Ascending aorta (tissue), 2 donors: ENCODE measurements at places on chromosomes 7 and 10.

GRCh38 chr7:155729847-155730246 is 82.4 kb downstream of the SHH start:
- no peaks in the 10 kb centered on the region for H3K36me3 ChIP-seq
- H3K27me3 ChIP-seq, result no peaks in the 10 kb centered on the region
- H3K4me3 ChIP-seq, result no peak overlapping the region
- H3K4me1 ChIP-seq, result no peaks in the 10 kb centered on the region

- H3K4me3 ChIP-seq, result no peak overlapping the region
- H3K27me3 ChIP-seq, result no peaks in the 10 kb centered on the region
- DNase-seq, result no peak
- no peak overlapping the region for H3K27ac ChIP-seq
- H3K4me1 ChIP-seq, result no peaks in the 10 kb centered on the region
These were observed 356.9 kb downstream of the ARL4A start for GRCh38 chr7:13044309-13044708.

GRCh38 chr7:92729751-92730150 is 106.6 kb downstream of the CDK6 start:
- no peaks in the 10 kb centered on the region for H3K27me3 ChIP-seq
- no peak overlapping the region for H3K27ac ChIP-seq
- no peak overlapping the region for H3K4me3 ChIP-seq
- DNase-seq, result no peak
- H3K36me3 ChIP-seq, result peaks cover 7% of the 10 kb centered on the region
- no peaks in the 10 kb centered on the region for H3K4me1 ChIP-seq

DNA sequence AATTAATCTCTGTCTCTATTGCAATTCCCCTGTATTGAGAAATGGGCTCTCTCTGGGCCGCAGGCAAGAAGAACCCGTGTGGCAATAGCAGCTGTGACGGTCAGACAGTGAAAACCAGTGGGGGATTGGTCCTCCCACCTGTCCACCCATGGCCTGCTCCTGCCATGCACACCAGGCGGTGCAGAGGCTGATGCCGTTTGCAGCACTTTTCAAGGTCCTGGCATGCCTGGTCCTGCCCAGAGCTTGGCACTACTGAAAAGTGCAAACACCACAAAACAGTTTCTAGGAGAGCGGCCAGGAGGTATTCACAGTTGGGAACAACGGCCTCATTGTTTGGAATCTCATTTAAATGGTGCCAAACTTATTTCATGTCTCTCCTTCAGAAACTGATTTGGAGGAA is 41.5 kb downstream of the PSPH start:
- no peaks in the 10 kb centered on the region for H3K4me1 ChIP-seq
- DNase-seq, result no peak
- no peaks in the 10 kb centered on the region for H3K36me3 ChIP-seq
- no peaks in the 10 kb centered on the region for H3K27me3 ChIP-seq

DNA sequence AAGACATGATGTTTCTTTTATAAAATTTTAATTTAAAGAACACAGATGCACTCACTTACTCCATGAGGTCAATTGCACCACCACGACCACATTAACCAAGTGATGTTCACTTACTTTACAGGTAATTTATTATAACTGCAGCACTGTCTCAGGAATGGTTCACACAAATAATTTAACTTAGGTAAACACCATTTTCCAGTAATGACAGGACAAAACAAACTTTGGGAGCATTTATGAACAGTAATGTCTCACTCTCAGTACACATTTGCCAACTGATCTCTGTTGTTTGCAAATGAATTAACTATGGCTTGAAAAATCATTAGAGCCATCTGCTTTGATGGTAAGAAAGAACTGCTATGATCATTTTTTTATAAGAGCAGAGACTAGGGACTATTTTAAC is 150.4 kb downstream of the ETV1 start:
- no peak for DNase-seq
- no peaks in the 10 kb centered on the region for H3K36me3 ChIP-seq
- no peaks in the 10 kb centered on the region for H3K27me3 ChIP-seq
- H3K4me3 ChIP-seq, result no peak overlapping the region
- H3K27ac ChIP-seq, result no peak overlapping the region
